ENCODE measurements at places on chromosomes 4 and X. TPM values are rescaled to one million over a fixed set of nuclear protein-coding genes. Genes with fewer than 3 reads are reported as not detected.

Gene AMOT
- polyA plus RNA-seq: 2.8 TPM

Gene FRMD7
- polyA plus RNA-seq: 0.02 TPM

Gene MAP3K15
- 1.7 TPM for polyA plus RNA-seq

Gene NDP
- not detected for polyA plus RNA-seq

Gene FAM156B
- 49.7 TPM for polyA plus RNA-seq

Gene NKX6-1
- polyA plus RNA-seq: 7.4 TPM
